ENCODE measurements at places on chromosomes 11 and 22. TPM values are rescaled to one million over a fixed set of nuclear protein-coding genes. Genes with fewer than 3 reads are reported as not detected.

ROBO4 gene
- 1.5 TPM for total RNA-seq

DNA sequence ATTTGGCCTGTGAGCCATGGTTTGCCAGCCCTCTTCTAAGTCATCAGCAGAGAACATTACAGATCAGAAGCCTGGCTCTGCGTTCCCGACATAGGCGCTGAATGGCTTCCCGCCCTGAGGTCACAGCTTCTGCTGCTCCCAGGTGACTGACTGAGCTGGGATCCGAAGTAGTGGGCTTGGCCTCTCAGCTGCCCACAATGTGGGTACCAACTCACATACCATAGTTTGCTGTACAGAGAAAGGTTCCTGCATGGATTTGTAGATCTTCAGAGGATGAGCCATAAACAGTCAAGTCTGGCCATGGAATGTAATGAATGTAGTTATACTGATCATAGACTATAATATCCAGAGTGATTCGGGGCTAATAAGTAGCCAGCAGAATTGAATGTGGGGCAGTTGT, 42.6 kb downstream of the TEAD1 start:
- DNase-seq, result no peak

DNA sequence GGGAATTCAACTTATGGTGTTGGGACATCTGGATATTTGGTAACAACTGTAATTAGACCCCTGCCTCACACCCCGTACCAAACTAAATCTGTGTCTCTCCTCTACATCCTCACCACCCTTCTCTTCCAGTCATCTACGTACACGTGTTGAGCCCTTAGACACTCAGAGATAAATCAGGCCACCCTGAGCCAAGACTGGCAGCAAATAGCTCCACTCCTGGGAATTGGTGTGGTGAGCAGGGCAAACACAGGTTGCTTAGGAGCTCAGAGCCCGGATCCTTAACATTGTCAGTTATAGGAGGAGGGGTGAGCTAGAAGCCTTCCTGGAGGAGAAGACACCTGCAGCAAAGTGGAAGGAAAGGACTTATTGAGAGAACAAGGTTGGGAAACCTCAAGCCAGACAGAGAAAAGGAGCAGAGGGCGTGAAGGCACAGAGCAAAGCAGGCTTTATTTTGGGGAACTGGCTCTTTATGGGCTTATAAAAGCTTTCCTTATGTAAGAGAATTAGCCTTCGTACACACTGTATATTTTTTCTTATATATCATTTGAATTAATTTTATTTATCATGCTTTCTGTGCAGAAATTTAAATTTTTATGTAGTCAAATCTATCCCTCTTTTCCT, 36.9 kb upstream of the KLHL35 start:
- DNase-seq, result no peak

DNA sequence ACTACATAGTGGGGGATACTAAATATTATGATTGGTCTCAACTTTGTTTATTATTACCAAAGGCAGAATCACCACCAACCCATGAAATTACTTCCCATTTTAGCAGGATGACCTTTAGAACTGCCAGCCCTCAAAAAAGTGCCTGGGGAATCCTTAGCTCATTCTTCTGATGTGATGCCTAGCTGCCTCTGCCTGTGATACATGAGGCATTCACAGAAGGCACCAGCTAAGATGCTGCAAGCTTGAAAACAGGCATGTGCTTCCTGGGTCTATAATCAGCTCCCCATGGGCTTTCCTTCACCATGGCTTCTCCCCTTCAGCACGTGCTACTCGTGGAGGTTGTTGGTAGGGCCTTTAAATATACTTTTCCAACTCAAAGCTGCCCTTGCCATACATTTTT, 50.4 kb upstream of the ARHGAP20 start:
- no peak for DNase-seq

- DNase-seq, result peak; percentile 89
Measured at GRCh38 chr11:66100272-66101065, 30.4 kb downstream of the PACS1 start.

- no peak for DNase-seq
Measured at GRCh38 chr11:13720940-13721339, 52.5 kb downstream of the FAR1 start.

OR52E8 gene
- not detected for total RNA-seq

OR51E2 gene
- under 0.01 TPM for total RNA-seq

GRCh38 chr11:92304271-92304670, 79.7 kb downstream of the FAT3 start:
- DNase-seq, result no peak

TRIM29 gene
- 19.4 TPM for total RNA-seq

DNA sequence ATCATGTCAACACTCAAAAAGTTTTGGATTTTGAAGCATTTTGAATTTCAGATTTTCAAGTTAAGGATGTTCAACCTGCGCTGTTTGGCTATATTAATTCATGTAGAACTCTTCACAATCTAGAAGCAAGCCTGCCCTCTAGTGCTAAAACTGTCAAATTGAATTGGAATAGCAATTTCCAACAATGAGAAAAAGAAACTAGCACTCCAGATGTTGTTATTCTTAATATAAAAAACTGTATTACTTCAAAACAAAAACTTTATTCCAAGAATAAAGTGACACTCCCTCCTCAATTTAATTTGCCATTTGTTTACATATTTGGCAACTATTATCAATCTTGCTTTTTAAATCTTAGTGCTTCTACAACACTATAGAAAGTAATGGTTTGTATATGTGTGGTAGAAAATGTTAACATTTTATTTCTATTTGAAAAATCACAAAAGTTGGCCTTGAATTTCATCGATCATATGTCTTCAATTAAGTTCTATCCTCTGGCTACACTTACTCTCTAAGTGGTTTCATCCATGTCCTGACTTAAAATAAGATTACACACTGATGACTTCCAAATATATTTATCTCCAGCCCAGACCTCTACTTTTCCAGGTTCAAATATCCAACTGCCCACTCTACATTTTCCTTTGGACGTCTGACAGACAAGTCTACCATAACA, 36.6 kb downstream of the DCUN1D5 start:
- DNase-seq, result no peak

CFAP68 gene
- 24.0 TPM for total RNA-seq

- no peak for DNase-seq
Measured at GRCh38 chr11:86800076-86800959, at the start of gene PRSS23. PRSS23 (plus strand) TSS chr11:86800542; CDS start chr11:86807644, 7,102 bp downstream.

ACR gene
- not detected for total RNA-seq

GRCh38 chr11:59551659-59552521, 40.6 kb downstream of the OR4D9 start:
- DNase-seq, result no peak

DNA sequence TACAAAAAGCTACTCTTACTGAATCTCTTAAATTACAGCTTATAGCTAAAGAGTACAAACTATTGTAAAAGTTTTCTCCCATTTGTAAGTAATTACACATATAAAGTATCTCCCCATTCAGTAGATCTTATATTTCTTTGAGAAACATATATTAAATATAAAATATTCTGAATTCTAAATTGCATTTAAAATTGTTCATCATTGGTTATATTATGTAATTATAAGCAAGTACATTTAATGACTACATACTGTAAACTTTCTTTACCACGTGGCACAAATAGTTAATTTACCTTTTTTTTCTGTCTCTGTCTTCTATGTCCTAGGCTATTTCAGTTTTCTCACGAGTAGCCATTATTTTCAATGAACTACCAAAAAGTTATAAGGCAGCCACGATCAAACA, 101.2 kb upstream of the SERPIND1 start:
- no peak for DNase-seq

- no peak for DNase-seq
Measured at GRCh38 chr11:61707574-61707973, 27.4 kb downstream of the DAGLA start.

ANO5 gene
- 0.99 TPM for total RNA-seq

OR52N4 gene
- total RNA-seq, result 0.09 TPM

GRCh38 chr11:99706848-99707247, 686.1 kb downstream of the CNTN5 start:
- DNase-seq, result no peak

Measured in thymus (tissue), 14 donors.